ENCODE measurements at places on chromosomes 6 and 20. TPM values are rescaled to one million over a fixed set of nuclear protein-coding genes. Genes with fewer than 3 reads are reported as not detected.

GRCh38 chr6:126890055-126890454 is 228.4 kb upstream of the RSPO3 start:
- no peak for DNase-seq
- H3K4me3 ChIP-seq = no peak overlapping the region
- no peak overlapping the region for H3K27ac ChIP-seq
- peaks cover 9% of the 10 kb centered on the region for H3K4me1 ChIP-seq
- no peaks in the 10 kb centered on the region for H3K36me3 ChIP-seq

DNA sequence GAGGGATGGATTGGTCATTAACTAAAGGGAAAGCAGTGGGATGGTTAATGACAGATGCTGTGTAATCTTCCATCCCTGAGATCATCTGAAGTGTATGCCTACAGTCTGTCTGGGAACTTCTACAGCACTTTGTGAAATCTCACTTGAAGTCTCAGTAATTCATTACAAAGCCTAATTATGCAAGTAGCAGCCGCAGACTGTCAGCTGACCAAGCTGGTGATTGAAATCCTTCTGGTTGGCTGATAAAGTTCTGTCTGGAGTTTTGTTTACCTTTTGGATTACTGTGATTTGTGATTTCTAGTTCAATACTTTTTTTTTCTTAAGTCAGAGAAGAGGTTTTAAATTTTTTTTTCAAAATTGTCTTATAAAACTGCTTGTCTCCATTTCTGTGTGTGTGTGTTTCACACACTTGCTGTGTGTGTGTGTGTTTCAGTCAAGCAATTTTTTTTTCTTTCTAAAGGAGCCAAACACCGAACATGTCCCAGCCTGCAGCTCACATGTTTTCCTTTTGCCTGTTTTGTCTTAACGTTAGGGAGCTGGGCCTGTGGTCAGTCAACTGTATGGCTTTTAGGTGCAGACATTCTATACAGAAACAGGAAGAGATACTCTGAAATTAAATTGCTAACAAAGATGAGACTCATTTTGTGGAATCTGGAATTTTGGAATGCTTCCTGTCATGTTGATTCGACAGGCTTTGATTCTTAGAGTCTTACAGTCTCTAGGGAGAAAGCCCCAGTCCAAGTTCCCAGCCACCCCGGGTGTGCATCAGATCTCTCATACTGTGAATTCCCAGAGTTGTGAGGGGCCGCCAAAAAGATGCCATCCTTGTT is 28.5 kb upstream of the ADGRF4 start:
- H3K4me3 ChIP-seq = no peak overlapping the region
- peaks cover 4% of the 10 kb centered on the region for H3K4me1 ChIP-seq
- no peaks in the 10 kb centered on the region for H3K27me3 ChIP-seq
- no peaks in the 10 kb centered on the region for H3K36me3 ChIP-seq

- H3K4me3 ChIP-seq = no peak overlapping the region
- H3K27ac ChIP-seq = no peak overlapping the region
- H3K27me3 ChIP-seq = peaks cover 1% of the 10 kb centered on the region
- DNase-seq = no peak
- 0 out of 2 replicates have a peak, but pooled peaks cover 4% of the 10 kb centered on the region for H3K36me3 ChIP-seq
Measured at GRCh38 chr6:124132256-124132655, 328.6 kb downstream of the NKAIN2 start.

- H3K36me3 ChIP-seq = peaks cover 34% of the 10 kb centered on the region
- no peaks in the 10 kb centered on the region for H3K27me3 ChIP-seq
- no peak for DNase-seq
- no peak overlapping the region for H3K27ac ChIP-seq
- H3K4me3 ChIP-seq = no peak overlapping the region
Measured at GRCh38 chr20:38062890-38063289, 29.3 kb downstream of the RPRD1B start.

DNA sequence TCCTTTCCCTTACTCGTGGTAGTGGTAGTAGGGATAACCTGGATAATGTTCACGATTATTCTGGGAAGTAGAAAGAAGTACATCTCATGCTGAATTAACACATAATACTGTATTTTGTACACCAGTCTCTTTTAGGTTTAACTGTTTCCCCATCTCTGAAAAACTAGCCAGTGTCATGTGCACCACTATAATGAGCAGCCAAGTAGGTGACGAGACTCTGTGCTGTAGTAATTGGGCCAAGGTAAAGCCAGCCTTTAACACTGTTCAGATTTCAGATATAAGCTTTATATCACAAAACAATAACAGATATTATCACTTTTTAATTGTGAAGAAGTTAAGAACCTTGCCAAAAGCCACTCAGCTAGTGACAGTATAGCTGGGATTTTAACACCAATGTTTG is 100.9 kb upstream of the ENPP5 start:
- no peak for DNase-seq
- H3K36me3 ChIP-seq = no peaks in the 10 kb centered on the region
- H3K4me1 ChIP-seq = no peaks in the 10 kb centered on the region
- H3K27ac ChIP-seq = no peak overlapping the region

GRCh38 chr6:71420095-71420692 is 131.6 kb downstream of the OGFRL1 start:
- H3K4me1 ChIP-seq = peaks cover 40% of the 10 kb centered on the region
- peaks cover 1% of the 10 kb centered on the region for H3K27me3 ChIP-seq
- H3K4me3 ChIP-seq = peak overlapping the region; percentile 94
- no peak for DNase-seq
- peak overlapping the region; percentile 79 for H3K27ac ChIP-seq

DNA sequence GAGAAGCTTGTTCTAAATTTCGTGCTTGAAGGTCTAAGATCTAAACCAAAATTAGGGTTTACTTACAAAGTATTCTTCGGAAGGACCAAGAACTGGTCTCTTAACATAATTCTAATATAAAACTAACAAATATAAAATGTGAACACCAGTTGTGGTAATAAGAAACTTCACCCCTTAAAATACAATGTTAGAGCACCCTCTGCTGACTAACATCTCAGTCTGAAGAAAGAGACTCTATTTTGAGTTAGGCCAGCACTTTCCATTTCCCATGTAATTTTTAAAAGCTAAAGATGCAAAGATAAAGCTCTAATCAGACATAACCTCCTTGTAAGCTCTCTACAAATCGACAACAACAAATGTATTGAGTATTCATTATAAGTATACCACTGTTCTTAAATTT is 24.6 kb downstream of the ATG5 start:
- peaks cover 23% of the 10 kb centered on the region for H3K4me1 ChIP-seq
- no peaks in the 10 kb centered on the region for H3K36me3 ChIP-seq
- H3K4me3 ChIP-seq = no peak overlapping the region
- peak; percentile 64 for DNase-seq
- H3K27me3 ChIP-seq = no peaks in the 10 kb centered on the region

GRCh38 chr6:2695454-2696095 is 55.1 kb downstream of the MYLK4 start:
- peaks cover 19% of the 10 kb centered on the region for H3K27me3 ChIP-seq
- DNase-seq = peak; percentile 40
- H3K36me3 ChIP-seq = no peaks in the 10 kb centered on the region
- no peak overlapping the region for H3K4me3 ChIP-seq
- no peaks in the 10 kb centered on the region for H3K4me1 ChIP-seq
- no peak overlapping the region for H3K27ac ChIP-seq

DNA sequence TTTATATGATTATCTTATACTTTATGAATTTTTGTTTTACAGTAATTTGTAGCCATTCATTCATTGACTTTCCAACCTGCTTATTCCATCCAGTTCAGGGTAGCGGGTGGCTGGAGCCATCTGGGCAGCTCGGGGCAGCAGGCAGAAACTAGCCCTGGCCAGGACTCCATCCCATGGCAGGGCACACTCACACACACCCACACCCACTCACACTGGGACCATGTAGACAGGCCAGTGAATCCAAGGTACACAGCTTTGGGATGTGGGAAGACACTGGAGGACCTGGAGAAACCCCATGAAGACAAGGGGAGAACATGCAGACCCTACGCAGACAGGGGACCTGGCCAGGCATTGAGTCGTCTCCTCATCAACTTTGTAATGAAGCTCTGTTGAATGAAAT is 84.8 kb downstream of the ADGRG6 start:
- no peak overlapping the region for H3K4me3 ChIP-seq
- H3K27ac ChIP-seq = peak overlapping the region; percentile 57
- H3K27me3 ChIP-seq = no peaks in the 10 kb centered on the region
- no peak for DNase-seq
- H3K4me1 ChIP-seq = peaks cover 74% of the 10 kb centered on the region
- peaks cover 5% of the 10 kb centered on the region for H3K36me3 ChIP-seq

DNA sequence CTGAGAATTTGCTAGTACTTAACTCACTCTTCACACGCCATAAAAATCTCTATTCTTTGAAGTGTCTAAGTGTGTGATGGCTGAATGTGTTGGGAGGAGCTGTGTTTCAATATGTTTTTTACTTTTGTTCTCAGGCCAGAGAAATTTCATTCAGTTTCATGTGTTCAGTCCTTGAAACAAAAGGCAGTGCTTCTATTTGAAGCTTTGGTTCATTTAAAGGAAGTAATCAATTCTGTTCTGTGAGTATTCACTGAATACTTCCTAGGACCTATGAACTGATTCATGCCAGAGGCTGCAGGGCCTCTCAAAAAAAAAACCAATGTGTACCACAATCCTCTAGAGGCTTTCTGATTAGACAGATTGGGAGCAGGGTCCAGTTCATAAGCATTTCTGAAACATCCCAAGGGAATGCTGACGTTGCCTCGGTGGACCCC is 12.4 kb upstream of the F13A1 start:
- H3K27me3 ChIP-seq = no peaks in the 10 kb centered on the region
- H3K4me3 ChIP-seq = no peak overlapping the region
- H3K36me3 ChIP-seq = no peaks in the 10 kb centered on the region
- no peaks in the 10 kb centered on the region for H3K4me1 ChIP-seq

GRCh38 chr6:113120224-113120581 is 736.9 kb upstream of the MARCKS start:
- peaks cover 48% of the 10 kb centered on the region for H3K4me1 ChIP-seq
- H3K27ac ChIP-seq = peak overlapping the region; percentile 81
- peaks cover 33% of the 10 kb centered on the region for H3K36me3 ChIP-seq
- peaks cover 2% of the 10 kb centered on the region for H3K27me3 ChIP-seq
- peak; percentile 95 for DNase-seq

GRCh38 chr20:623704-624103 is 13.6 kb upstream of the TCF15 start:
- H3K27me3 ChIP-seq = peaks cover 41% of the 10 kb centered on the region
- no peak overlapping the region for H3K27ac ChIP-seq
- DNase-seq = no peak
- peaks cover 17% of the 10 kb centered on the region for H3K4me1 ChIP-seq
- no peak overlapping the region for H3K4me3 ChIP-seq
- peaks cover 4% of the 10 kb centered on the region for H3K36me3 ChIP-seq

- H3K4me3 ChIP-seq = no peak overlapping the region
- peak overlapping the region; percentile 80 for H3K27ac ChIP-seq
- peak; percentile 67 for DNase-seq
- peaks cover 55% of the 10 kb centered on the region for H3K4me1 ChIP-seq
- peaks cover 12% of the 10 kb centered on the region for H3K36me3 ChIP-seq
Measured at GRCh38 chr6:37938909-37939308, 119.4 kb downstream of the ZFAND3 start.

GRCh38 chr6:113876695-113877094 is 19.6 kb downstream of the MARCKS start:
- DNase-seq = no peak
- H3K36me3 ChIP-seq = no peaks in the 10 kb centered on the region
- H3K27me3 ChIP-seq = no peaks in the 10 kb centered on the region
- H3K4me1 ChIP-seq = peaks cover 46% of the 10 kb centered on the region

DNA sequence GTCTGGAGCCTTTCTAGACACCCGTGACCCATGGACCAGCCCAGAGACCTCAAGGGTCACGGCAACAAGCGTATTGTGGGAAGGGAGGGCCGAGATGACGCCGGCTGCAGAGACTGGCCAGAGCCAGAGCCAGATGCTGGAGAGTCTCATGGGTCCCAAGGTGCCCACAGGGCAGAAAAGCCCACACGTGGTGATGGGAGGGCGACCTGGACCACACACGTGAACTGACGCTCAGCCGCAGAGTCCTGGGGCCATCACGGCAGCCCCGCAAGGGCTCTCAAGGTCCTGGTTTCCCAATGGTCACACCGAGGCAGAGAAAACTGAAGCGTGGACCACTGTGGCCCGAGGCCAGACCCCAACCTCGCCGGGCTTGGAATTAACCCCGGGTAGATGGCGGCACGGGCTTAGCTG is 92.6 kb downstream of the YTHDF1 start:
- no peak overlapping the region for H3K27ac ChIP-seq
- H3K36me3 ChIP-seq = no peaks in the 10 kb centered on the region
- no peak for DNase-seq
- peaks cover 39% of the 10 kb centered on the region for H3K27me3 ChIP-seq
- H3K4me1 ChIP-seq = peaks cover 11% of the 10 kb centered on the region

- H3K4me3 ChIP-seq = no peak overlapping the region
- DNase-seq = no peak
- H3K27me3 ChIP-seq = no peaks in the 10 kb centered on the region
- no peaks in the 10 kb centered on the region for H3K4me1 ChIP-seq
- H3K27ac ChIP-seq = no peak overlapping the region
- no peaks in the 10 kb centered on the region for H3K36me3 ChIP-seq
Measured at GRCh38 chr6:49782725-49783124, 4.4 kb downstream of the PGK2 start.

GRCh38 chr6:98039443-98039842 is 756.4 kb upstream of the MMS22L start:
- H3K27ac ChIP-seq = no peak overlapping the region
- H3K36me3 ChIP-seq = no peaks in the 10 kb centered on the region
- no peaks in the 10 kb centered on the region for H3K4me1 ChIP-seq
- H3K27me3 ChIP-seq = no peaks in the 10 kb centered on the region
- no peak overlapping the region for H3K4me3 ChIP-seq

GRCh38 chr6:160775792-160776580 is 73.9 kb downstream of the PLG start:
- DNase-seq = no peak
- no peak overlapping the region for H3K4me3 ChIP-seq
- no peaks in the 10 kb centered on the region for H3K36me3 ChIP-seq
- no peaks in the 10 kb centered on the region for H3K27me3 ChIP-seq
- no peaks in the 10 kb centered on the region for H3K4me1 ChIP-seq

DNA sequence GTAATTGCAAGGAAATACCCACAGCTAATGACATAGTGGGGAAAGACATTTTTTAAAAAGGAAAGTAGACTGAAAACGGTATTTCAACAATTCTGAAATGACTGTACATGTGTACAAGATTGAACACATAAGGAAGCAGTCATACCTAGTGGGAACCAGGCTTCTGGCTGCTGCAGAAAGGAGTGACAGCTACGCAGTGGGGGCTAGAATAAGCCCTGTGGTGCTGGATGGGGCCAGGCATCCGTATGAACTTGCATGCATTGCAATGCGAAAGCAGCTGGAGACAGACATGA is 54.9 kb upstream of the GPR31 start:
- H3K4me3 ChIP-seq = no peak overlapping the region
- H3K27me3 ChIP-seq = no peaks in the 10 kb centered on the region
- H3K36me3 ChIP-seq = no peaks in the 10 kb centered on the region
- H3K4me1 ChIP-seq = no peaks in the 10 kb centered on the region
- no peak for DNase-seq

- no peak for DNase-seq
- H3K27me3 ChIP-seq = no peaks in the 10 kb centered on the region
- H3K4me3 ChIP-seq = no peak overlapping the region
- no peaks in the 10 kb centered on the region for H3K4me1 ChIP-seq
- H3K36me3 ChIP-seq = peaks cover 4% of the 10 kb centered on the region
Measured at GRCh38 chr6:162070639-162071038, 656.9 kb downstream of the PRKN start.

PAK5 gene
- total RNA-seq = not detected

DACT2 gene
- total RNA-seq = not detected

TBC1D7 gene
- total RNA-seq = 14.7 TPM

KCNB1 gene
- total RNA-seq = 0.05 TPM

TAP2 gene
- total RNA-seq = 34.6 TPM
